Heart right ventricle (tissue), 16 donors: ENCODE measurements at places on chromosomes 6 and 20. TPM values are rescaled to one million over a fixed set of nuclear protein-coding genes. Genes with fewer than 3 reads are reported as not detected.

EPPIN gene
- not detected for total RNA-seq

CRISP3 gene
- not detected for total RNA-seq

SRSF12 gene
- 0.26 TPM for total RNA-seq

PAX1 gene
- not detected for total RNA-seq

PNLDC1 gene
- not detected for total RNA-seq

PDE10A gene
- total RNA-seq = 10.0 TPM

ESR1 gene
- 0.68 TPM for total RNA-seq

ARMC2 gene
- 15.8 TPM for total RNA-seq

PLEKHG1 gene
- 16.4 TPM for total RNA-seq

SIRPD gene
- not detected for total RNA-seq

LY6G5B gene
- 2.4 TPM for total RNA-seq

MYBL2 gene
- total RNA-seq = not detected

OARD1 gene
- total RNA-seq = 17.4 TPM

MEP1A gene
- not detected for total RNA-seq

STX11 gene
- total RNA-seq = 6.9 TPM

PPIL6 gene
- total RNA-seq = 1.9 TPM

APOM gene
- 1.8 TPM for total RNA-seq

NCOA6 gene
- total RNA-seq = 18.9 TPM

MLN gene
- total RNA-seq = not detected

RNF182 gene
- not detected for total RNA-seq

LY6G6F gene
- total RNA-seq = not detected

CST4 gene
- not detected for total RNA-seq

BAG2 gene
- 7.2 TPM for total RNA-seq

DAAM2 gene
- 16.5 TPM for total RNA-seq

TPD52L1 gene
- total RNA-seq = 40.3 TPM

TRMT6 gene
- total RNA-seq = 9.1 TPM

RHAG gene
- total RNA-seq = not detected

C4A gene
- total RNA-seq = 61.8 TPM

ADGRF4 gene
- total RNA-seq = not detected

SLC17A3 gene
- not detected for total RNA-seq

COL21A1 gene
- total RNA-seq = 32.4 TPM

CDH22 gene
- 0.35 TPM for total RNA-seq

ZNFX1 gene
- total RNA-seq = 26.5 TPM

BPIFB1 gene
- not detected for total RNA-seq

TOMM34 gene
- total RNA-seq = 12.8 TPM

ENPP1 gene
- 1.7 TPM for total RNA-seq

SLC22A16 gene
- not detected for total RNA-seq

LCA5 gene
- total RNA-seq = 2.2 TPM

NR2E1 gene
- not detected for total RNA-seq

LRRN4 gene
- total RNA-seq = 0.12 TPM

BTN1A1 gene
- total RNA-seq = not detected

NKAPL gene
- 8.3 TPM for total RNA-seq
